ENCODE measurements at places on chromosomes 2 and 18.

DNA sequence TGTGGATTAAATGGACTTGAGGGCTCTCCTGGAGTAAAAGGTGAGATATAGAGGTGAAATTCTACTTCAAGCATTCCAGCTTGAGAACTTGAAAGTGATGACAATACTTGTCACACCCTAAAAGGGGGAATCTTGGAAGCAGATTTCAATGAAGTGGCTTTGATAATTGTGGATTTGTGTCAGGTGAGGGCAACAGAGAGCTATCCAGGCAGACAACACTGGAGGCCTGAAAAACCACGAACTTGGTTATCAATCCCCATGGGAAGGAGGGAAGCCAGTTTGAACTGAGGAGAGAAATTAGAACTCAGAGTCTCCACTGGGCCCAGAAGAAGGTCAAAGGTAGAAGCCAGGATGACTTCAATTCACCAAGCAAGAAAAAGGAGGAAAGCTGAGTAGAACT is 263.9 kb downstream of the FIGN start:
- DNase-seq = peak; percentile 26

DNA sequence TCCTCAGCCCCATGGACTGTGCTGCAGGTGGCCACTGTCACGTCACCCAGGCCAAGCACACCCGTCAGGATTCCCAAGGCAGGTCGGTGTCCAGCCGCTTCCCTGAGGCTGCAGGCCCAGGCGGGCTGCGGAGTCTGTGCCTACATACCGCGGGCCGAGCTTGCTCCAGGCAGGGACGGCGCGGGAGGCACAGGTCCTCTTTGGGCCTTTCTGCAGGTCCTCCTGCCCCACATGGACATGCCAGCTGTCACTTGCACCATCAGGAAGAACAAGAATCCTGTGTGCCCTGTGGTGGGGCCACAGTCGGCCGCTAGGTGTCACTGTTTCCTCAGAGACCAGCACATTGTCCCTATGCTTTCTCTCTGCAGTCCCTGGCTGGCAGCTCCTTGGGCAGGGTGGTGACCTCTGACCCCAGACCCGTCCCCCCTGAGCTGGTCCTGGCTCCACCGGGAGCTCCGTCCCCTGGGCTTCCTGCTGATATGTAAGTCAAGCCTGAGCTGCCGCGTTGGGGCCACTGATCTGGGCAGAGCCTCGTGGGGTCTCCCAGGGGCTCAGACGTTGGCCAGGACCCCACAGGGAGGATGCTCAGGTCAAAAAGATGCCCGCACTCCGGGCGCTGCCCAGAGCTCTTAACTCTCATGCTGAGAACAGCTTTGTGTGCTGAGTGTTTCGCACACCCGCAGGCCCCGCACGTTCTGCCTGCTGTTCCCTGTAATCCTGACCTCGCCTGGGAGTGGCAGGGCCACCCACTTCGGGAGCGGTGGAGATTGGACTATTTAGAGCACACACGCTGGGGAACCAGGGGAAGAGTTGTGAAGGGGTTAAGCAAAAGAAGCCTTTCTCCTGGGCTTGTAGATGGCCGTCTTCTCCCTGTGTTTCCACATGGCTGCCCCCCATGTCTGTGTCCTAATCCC is 17.3 kb upstream of the AGXT start:
- DNase-seq = peak; percentile 80

GRCh38 chr2:175880-176820 is 87.7 kb downstream of the SH3YL1 start:
- no peak for DNase-seq

GRCh38 chr2:71822463-71822862 is 325.2 kb downstream of the CYP26B1 start:
- no peak for DNase-seq

GRCh38 chr2:79432731-79433146 is 80.1 kb upstream of the CTNNA2 start:
- no peak for DNase-seq

GRCh38 chr2:37585295-37585908 is 86.0 kb downstream of the CDC42EP3 start:
- DNase-seq = peak; percentile 52

DNA sequence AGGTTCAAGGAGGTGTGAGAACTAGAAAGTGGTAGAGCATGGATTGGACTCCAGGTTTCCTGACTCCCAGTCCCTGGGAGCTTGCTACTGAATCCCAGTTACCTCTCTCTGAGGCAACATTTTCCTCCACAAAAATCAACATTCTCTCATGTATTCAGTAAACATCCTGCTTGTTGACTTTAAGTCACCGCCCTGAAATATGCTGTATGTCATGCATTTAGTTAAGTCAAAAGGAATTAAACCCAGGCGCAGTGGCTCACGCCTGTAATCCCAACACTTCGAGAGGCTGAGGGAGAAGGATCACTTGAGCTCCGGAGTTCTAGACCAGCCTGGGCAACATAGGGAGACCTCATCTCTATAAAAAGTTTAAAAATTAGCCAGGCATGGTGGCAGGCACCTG is 3.8 kb downstream of the MATN3 start:
- DNase-seq = no peak

GRCh38 chr2:17184512-17184911 is 333.7 kb downstream of the RAD51AP2 start:
- DNase-seq = no peak

DNA sequence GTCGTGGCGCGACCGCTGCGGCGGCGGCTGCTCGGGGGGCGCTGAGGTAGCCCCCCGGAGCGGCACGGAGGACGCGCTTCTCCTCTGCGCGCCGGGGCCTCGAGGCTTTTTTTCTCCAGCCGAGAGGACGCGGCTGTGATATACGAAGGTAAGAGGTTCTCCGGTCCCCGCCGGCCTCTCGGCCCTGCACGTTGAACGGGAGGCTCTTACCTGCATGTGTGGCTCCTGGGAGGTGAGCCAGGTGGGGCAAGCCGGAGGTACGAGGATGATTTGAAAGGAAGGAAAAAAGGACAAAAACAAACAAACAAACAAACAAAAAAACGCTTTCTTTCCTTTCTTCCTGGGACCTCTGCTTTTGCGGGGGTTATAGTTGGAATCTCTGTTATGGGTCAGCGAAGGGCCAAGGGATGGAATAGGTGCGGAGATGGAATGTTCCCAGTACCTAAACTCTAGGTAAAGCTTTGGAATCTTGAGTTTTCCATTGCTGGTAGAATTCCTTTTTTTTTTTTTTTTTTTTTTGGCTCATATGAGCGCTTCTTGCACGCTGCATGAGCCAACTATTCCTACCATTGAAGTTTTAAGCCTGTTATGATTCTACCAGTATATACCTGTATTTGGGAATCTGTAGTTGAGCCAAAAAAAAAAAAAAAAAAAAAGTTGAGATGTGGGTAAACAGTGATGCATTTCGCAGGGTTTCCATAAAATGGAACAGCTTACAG is 674 bp downstream of the PTPN4 start:
- DNase-seq = no peak

DNA sequence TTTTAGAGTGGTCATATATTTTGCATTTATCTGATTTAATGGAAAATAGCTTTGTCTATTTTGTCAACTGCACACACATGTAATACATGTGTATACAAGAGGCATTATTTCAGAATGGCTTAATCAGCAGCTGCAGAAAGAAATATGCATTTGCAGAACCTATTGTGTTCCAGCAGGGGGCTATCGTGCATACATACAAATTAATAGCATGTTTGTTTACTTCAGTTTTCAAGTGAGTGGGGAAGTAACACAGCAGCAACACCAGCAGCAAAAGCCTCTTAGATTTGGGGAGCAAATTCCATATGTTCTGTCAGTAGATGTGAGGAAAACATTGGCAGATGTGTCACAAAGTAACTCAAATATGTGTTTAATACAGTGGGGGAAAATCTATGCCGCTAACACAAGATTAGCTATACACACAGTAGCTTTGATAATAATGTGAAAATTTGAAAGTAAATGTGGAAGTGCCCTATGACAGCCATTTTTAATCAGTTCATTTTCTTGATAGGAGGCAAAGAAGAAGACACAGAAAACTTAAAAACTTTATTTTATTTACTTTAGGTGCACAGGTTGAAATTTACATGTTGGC is 218.1 kb downstream of the WDR7 start:
- DNase-seq = peak; percentile 41

DNA sequence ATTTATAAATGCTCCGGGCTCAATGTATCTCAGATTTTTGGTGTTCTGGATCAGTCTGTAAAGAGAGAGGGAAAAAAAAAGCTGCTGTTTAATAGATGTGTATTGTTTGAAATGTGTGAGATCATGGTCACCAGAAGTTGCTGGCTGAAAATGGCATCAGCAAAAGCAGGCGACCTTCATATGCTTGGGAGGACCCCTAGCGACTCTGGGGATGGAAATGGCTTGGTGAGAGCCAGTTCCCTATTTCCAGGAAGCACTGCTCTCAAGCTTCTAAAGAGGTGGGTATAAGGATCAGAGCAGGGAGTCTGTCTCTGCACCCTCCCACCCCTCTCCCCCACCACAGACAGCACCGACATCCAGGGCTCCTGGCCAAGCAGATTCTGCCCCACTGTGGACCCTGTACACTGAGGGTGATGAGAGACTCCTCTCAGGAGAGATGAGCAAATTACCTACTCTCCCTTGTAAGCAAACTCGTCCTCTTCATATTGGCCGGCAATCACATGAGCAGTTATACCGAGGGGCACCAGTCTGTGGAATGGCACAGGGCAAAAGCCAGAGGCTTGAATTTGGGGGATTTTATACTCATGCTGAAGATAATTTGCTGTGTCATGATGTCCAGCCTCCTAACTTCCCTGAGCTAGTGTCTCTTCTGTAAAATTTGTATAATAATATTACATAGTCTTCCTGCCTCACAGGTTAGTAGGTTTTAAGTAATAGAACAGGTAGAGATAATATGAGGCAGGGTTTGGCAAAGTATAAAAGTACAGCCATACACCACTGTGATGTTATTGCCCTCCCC is 29.6 kb downstream of the LHCGR start:
- no peak for DNase-seq

- DNase-seq = no peak
Observed at GRCh38 chr2:233399306-233400225, 45.3 kb downstream of the DGKD start.

DNA sequence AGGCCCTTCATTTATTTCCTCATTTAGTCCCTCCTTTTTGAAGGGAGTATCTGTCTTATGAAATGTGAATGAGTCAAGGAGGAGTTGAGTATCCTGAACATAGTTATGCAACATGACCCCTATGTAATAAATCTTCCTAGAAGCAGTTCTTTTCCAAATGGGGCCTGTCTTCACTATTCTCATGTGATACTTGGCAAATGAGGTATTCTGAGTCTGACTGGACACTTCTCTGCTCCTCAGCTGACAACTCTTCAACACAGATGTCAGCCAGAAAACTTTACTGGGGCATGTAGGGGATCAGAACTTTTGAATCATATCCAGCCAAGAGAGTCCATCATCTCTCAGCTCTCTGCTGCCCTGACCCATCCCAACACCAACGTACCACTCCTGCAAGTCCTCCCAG is 291.6 kb downstream of the ZNF385B start:
- no peak for DNase-seq

DNA sequence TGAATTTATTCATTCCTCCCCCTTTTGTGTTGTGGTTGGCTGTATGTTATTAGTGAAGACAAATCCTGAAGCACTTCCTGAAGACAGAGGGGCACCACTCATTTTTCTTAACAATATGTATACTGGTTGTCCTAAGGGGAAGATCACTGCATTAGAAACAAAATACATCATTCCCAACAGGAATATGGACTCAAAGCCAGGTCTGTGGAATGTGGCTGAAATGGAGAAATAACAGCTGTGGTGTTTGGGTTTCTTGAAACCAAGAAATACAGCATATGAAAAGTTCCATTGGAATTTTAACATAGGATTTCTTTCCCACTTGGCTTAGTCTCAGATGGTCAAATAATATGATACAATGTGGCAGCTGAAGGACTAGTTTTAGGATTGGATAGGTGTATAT is 267.6 kb downstream of the KCNE4 start:
- no peak for DNase-seq

GRCh38 chr2:96527286-96528005 is 9.1 kb upstream of the ARID5A start:
- DNase-seq = no peak

- DNase-seq = no peak
Observed at GRCh38 chr2:27771202-27771547, 344 bp upstream of the MRPL33 start.

DNA sequence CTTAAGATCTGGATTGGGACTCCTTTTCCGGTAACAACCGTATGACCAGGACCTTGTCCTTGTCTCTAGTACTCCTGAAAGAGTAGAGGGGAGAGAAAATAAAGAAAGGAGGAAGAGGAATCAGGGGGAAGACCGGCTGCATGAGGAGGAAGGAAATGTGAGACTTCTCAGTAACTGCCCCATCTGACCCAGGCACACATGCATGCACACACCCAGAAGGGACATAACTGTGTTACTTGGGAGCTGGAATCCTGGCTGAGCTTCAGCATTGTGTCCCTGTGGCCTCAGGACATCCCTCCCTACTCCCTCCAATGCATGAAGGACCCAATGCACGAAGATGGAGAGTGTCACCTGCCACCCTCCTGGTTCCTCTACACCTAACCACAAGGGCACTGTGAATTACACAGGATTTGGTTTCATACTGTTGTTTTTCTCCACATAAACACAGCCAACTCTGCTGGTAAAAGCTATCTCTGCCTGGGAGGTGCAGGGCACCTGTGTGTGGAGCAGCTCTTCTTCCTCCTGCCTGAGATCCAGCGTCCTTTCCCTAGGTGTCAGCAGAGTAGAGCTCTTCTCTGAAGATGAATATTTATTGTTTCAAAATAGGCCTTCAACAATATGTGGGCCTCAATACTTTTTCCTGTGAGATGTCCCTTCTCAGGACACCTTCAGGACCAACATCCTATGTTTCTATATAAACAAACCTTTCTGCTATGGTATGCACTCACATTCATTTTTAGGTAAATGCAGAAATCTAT is 574.1 kb upstream of the ID2 start:
- no peak for DNase-seq

- DNase-seq = no peak
Observed at GRCh38 chr18:78821396-78821795, 158.2 kb upstream of the SALL3 start.

DNA sequence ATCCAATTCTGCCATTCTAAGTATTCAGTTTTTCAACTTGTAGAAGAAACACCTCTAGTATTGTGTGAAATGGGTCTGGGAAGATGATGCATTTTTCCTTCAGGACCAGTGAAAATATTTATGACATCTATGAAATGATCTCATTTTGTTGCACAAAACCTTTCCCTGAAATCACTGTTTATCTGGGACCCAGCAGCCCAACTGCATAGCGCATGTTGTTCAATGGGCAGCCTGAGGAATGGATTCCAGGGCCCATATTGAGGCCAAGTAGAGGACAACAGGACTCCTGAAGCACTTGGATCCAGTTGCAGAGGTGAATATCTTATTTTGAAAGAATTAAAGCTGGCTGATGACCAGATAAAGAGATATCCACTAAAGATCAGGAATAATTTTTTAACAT is 7.3 kb downstream of the RBMS1 start:
- DNase-seq = no peak

DNA sequence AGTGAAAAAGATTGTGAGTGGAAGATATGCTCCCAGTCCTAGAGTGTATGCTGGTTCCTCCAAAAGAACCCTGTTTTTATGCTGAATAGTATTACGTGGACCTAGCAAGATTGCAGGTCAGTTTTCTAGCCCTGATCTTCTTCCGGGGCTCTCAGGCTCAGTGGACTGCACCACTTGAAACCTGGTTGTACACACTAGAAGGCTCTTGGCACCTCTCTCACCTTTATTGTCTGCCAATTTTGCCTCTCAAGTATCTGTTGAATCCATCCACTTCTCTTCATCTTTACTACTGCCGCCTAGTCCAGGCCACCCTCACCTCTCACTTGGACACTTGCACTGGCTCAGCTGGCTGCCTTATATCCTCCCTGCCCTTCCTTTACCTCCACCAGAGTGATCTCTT is 16.8 kb downstream of the TTC39C start:
- no peak for DNase-seq

- no peak for DNase-seq
Observed at GRCh38 chr18:51716277-51716676, 518.8 kb upstream of the MEX3C start.

Measured in dermis microvascular lymphatic vessel endothelial cell (primary cell).